HEK293T (cell line): ENCODE measurements at places on chromosomes 1 and 21.

GRCh38 chr1:203207751-203208150, 21.2 kb upstream of the CHI3L1 start:
- no peak for DNase-seq

DNA sequence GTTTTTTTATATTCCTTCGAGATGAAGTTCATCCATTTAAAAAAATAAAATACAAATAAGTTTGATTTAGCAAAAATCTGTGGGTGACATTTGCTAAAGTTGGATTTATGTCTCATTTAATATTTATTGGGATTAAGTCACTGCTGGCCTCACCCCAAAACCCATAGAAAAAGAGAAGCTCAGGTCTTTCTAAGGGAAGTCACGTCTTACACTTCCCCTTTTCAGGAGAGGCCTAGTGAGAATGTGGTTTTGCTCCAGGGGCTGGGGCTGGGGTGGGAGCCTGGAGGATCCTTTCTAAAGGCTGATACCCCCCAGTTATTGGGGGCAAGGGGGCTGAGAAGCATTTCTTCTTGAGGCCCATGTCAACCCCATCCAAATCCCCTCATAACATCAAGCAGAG, 300.3 kb downstream of the DSCAM start:
- DNase-seq: no peak

GRCh38 chr1:55235722-55236121, 20.6 kb upstream of the USP24 start:
- no peak for DNase-seq

DNA sequence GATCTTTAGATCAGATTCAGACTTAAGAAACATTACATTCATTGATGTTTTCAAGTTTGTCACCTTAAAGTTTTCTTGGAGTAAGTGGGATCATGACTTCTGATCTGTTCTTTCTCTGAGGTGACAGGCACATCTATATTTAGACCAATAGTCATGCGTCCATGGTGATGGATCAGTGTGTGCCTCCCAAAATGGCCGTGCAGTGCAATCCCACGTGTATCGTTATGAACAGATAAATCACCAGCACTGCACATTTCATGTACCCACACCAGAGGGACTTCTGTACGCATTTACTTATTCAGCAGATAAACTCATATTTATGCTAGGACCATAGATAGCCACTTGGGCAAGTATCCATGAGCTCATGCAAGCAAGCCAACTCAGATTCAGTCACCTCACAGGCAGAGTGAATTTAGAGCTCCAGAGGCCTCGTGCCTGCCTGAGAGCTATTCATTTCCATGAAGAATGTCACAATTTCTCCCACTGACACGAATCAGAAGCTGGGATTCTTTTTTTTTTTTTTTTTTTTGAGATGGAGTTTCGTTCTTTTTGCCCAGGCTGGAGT, 13.9 kb upstream of the WDR26 start:
- DNase-seq: no peak

GRCh38 chr1:185775501-185775900, 41.3 kb downstream of the HMCN1 start:
- DNase-seq: no peak

DNA sequence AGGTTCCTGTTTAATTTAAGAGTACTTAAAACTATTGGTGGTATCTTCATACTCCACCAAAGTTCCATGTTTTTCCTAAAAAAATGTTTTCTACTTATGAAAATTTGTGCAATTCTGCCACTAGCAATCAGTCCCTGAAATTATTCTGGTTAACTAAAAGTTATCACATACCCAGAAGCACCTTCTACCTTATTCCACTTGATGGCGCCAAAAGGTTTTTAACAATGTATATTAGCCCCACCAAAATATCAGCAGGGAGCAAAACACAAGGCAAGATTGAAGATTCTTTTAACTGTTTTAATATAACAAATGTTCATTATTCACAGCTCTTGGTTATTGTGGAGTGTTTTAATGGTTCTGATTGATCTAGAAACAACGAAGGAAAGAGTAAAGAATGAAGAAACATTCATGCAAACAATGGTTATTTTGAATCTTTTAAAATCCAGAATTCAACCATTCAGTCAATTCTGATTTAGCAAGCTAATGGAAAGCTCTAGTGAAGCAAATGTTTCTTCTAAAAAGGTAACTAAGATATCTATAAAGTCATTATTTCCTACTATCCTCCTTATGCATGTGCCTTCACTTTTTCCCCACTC, 67.2 kb downstream of the TTLL7 start:
- DNase-seq: peak; percentile 53

DNA sequence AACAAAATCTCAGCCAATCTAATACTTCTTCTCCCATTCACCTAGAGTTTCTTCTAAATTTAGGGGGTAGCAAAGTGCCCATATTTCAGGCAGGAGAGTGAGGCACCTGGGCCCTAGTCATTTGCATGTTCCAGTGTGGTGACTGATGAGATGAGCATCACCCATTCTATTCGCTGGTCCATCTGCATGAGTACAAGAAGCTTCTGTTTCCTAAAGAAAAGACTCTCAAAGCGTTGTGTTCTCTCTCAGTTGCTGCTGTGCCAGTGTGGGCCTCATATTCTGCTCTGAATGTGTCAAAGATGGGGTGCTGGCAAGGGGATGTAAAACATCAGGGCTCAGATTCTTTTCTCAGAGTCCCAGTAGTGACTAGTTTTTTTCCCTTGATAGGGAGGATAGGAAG, 16.1 kb upstream of the DPYD start:
- no peak for DNase-seq

DNA sequence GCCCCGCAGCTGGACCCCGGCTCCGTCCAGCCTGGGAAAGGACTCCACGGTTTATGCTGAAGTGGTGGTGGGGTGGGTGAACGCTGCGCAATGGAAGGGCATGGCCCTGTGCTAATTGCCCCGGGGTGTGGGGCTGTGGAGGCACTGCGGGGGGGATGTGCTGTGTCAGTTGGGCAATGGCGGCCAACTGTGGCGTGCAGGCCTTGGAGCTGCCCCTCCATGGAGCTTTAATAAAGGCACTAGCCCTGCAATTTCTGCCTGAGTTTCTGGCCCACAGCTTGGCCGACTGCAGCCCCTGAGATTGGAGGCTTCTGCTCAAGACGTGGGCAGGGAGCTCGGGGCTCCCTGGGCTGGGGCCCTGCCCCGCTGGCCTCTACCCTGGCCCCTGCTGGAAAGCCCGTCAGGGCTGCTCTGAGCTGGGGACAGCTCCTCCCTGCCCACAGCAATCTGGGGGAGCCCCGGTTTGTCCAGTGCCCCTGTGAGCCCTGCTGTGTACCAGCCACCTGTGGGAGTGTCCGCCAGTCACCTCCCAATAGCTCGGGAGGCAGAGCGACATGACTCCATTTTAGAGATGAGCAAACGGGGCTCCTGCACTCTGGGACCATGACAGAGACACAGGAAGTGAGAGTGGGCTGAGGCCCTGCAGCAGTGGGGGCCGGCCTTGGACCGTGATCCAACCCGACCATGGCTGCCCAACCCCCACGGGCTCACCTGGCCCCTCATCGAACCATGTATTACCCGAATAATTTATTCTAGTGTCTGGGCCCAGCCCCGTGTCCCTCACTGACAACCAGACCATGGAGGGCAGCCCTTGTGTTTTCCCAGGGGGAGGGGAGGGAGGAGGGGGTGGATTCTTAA, 8.7 kb upstream of the TNFRSF14 start:
- DNase-seq: no peak

- no peak for DNase-seq
Observed at GRCh38 chr21:28256837-28257236, 735.8 kb downstream of the LTN1 start.

DNA sequence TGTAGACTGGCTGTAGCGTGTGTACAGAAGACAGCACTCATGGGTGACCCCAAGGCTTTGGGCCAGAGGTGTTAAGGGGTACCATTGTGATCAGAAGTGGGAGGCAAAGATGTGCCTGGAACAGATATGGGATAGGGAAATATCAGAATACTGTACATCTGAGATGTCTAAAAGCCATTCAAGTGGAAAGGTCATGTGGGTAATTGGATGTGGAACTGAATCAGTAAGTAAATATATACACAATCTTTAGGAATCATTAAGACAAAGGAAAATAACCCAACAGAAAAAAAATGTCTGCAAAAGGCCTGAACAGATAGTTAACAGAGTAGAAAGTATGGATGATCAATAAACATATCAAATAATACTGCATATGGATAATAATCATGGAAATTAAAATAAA, 26.5 kb downstream of the OR13G1 start:
- no peak for DNase-seq

GRCh38 chr1:213782941-213783672, 204.7 kb upstream of the PROX1 start:
- no peak for DNase-seq

GRCh38 chr1:21937372-21938121, 437 bp upstream of the HSPG2 start:
- DNase-seq: peak; percentile 92

- no peak for DNase-seq
Observed at GRCh38 chr1:62870148-62870547, 86.2 kb downstream of the ATG4C start.

DNA sequence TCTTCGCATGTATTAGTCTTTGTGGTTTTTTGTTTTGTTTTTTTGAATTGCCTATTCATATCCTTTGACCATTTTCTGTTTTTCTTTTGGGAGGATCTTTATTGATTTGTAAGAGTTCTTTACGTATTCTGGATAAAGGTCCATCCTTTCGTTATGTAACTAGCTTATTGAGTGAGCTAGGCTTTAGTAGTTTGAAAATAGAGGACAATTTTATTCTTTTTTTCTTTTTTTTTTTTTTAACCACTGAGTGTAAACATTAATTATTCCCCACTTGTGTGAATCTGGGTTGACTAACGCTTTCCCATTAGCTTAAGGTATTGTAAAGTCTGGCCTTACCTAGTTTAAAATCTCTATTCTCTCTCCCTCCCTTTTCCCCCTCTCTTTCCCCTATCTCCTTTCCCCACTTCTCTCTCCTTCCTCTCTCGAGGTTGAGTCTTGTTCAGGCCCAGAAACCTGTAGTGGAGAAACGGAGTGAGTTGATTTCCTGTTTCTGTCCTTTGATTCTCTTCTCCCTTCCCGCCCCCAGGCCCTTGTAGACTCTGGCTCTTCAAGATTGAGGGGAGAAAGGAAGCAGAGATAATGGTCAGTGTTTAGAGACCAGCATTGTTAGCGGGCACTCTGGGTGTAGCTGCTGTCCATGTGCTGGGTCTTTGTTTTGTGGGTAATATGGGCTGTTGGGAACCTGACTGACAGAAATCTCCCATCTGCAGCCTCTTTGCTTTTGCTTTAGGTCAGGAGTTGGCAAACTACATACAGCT, 1.5 kb downstream of the MORC3 start:
- DNase-seq: no peak

- no peak for DNase-seq
Observed at GRCh38 chr21:34969423-34970166, 79.5 kb downstream of the RUNX1 start.

GRCh38 chr1:241817956-241818612, 29.9 kb upstream of the EXO1 start:
- DNase-seq: no peak

- DNase-seq: no peak
Observed at GRCh38 chr1:171994293-171994692, 153.0 kb downstream of the DNM3 start.

DNA sequence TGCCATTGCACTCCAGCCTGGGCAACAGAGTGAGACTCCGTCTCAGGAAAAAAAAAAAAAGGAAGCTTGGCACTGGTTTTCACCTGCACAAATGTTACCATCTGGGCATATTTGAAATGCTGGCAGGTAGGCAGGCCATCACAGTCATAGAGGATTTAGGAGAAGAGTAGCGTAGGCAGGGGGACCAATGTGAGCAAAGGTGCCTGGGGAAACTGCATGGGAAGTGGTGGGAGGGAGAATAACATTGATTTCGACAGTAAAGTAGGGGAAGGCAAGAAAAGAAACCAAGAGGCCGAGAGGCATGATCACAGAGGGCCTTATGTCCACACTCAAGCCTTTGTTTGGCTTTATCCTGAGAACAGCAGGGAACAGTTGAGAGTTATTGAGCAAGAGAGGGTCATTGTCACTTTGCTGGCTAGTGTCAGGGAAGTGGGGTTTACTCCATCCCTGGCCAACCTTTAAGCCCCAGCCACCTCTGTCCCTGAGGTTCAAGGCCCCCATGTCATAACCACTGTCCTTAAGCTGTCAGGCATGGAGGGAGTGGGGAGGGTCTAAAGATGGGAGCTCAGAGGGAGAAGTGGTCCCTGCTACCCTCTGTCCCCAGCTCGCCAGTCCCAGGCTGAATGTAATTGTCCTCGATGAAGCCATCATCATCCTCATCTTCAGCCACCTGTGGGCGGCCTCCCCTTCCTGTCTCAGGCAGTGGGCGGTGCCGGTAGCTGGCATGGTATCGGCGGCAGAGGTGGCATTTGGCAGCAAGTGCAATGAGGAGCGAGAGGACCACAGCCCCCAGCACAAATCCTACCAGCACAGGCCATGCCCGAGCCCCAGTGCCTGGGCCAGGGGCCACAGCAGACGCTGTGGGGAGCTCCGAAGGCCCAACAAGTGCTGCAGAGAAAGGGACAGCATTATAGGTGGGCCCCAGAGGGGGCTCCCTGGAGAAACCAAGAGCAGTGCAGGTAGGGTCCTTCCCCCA, 2.9 kb downstream of the C1orf210 start:
- DNase-seq: no peak

- peak; percentile 89 for DNase-seq
Observed at GRCh38 chr1:159900086-159900680, at the start of gene CFAP45. Gene CFAP45, minus strand, starts transcription at chr1:159900165. Its CDS starts 67 bp downstream, at chr1:159900098.

DNA sequence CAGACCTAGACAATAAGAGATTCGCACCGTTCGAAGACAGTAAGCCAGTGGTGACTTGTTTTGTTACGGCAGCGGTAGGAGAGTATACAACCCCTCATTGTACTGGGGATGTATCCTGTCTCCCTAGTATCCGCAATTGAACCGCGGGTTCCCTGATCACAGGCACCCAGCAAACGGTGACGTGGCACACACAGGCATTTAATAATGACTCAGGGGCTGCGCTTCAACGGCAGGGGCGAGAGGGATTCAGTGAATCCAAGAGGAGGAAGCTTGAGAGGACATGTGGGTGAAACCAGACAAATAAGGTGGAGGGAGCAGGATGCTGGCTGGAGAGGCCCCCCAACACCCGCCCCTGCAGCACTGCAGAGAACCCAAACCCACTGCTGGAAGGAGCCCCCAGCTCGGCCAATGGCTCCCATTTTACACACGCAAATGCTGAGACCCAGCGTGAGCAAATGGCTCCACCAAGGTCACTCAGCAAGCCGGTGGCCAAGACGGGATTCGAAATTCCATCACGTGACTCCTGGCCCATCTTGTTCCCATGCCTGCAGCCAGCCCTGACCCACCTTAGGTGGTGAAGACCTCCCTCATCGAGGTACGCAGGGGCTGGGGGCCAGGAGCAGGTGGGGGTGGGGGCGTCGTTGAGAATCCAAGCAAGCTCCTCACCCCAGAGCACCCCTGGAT, 149.9 kb downstream of the SYF2 start:
- DNase-seq: no peak
